ENCODE measurements at places on chromosomes 3 and 15.
A peak's percentile ranks its signal among the peaks of the same experiment; 100 is the strongest.

DNA sequence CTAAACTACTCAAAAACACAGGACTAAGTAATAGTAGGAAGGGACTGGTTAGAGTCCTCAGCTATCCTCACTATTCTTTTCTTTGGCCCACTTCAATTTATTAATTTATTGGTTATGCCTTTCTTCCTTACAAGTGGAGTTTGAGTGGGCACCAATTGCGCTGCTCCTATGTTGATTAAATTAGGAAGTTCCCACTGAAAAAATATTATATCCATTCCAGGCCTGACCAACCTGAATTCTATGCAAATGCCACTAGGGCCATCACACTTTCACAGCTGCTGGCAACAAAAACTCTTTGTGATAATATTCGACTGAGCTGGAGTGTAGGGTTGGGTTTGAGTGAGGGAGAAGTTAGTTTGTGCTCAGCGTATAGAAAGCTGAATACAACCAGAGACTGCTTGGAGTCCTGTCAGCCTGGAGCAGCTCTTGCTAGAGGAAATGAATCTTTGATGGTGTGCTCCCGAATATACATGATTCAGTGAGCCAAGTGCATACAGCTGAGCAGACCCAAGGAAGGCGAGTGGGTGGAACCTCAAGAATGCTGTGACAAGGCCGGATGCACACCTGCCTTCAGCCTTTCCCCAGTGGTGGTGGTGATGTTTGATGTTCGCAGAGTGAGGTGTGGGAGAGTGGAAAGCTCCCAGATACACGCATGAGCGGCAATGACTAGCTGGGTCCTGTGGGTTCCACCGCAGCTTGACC lies 1.5 kb downstream of the ARHGEF3 start:
- peak; percentile 65 for DNase-seq

DNA sequence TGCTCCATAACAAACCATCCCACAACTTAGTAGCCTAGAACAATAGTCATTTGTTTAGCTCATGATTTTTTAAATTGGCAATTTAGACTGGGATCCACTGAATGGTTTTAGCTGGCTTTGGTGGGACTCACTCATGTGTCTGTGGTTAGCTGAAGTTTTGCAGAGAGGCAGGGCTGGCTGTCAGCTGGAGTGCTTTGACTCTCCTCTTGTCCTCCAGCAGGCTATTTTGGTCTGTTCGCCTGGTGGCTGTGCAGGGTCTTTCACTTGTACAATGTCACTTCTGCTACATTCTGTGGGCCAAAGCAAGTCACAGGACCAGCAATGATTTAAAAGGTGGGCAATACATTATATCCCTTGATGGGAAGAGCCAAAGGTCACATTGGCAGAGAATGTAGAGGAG lies 1146.5 kb downstream of the ROBO2 start:
- no peak for DNase-seq

DNA sequence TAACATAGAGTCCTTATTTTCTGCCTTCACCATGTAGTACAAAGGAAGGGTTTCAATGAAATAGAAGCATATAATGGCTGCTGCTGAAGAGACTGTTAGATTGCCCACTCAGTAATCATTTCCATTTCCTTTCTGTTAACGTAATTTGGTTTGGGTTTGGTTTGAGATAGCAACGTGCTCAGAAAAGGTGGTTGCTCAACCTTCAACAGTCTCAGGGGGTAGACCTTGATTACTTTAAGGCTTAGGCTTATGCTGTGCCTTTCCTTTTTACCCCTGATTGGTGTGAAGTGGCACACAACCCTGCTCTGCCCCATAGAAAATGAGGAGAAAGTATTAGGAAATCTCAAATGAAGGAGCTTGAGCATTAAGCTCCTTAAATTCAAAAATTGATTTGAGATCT lies 163.7 kb upstream of the TP63 start:
- DNase-seq, result no peak

- DNase-seq, result no peak
These were observed 402.4 kb downstream of the SHQ1 start for GRCh38 chr3:72445827-72446217.

DNA sequence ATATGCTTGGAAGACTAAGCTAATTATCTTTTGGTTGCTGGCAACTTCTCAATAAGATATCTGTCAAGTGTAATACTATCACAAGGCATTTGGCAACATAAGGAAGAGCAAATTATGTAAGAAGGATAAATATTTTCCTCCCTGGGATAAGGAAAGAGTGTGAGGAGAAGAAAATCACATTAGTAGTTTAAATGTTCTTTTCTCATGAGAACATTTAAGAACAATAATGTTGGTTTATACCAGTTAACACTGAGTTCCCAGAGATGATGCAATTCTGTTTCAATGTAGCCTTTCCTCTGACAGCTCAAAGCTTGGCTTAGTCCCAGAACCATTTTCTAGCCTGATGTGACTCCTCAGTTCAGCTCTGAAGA lies 66.1 kb upstream of the NPHP3 start:
- no peak for DNase-seq

- no peak for DNase-seq
These were observed 11.0 kb upstream of the GPD1L start for GRCh38 chr3:32095431-32095830.

- no peak for DNase-seq
These were observed 26.7 kb upstream of the GRIP2 start for GRCh38 chr3:14566812-14567211.

DNA sequence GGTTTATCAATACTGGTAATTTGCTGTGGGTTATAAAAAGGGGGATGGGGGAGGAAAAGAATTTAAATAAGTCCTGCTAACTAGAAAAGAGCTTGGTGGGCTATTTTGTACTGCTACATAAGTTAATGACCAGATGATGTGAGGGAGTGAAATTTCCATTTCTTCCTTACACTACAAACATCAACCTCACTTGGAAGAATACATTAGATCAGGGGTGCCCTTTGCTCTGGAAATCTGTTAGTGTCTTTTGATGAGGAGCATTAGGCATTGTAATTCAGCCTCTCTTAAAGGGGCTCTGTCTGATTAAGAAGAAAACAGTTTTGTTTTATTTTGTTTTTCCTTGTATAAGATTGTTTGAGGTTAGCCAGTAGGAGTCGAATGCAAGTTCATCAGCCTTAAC lies 576.4 kb upstream of the TBL1XR1 start:
- DNase-seq, result no peak

DNA sequence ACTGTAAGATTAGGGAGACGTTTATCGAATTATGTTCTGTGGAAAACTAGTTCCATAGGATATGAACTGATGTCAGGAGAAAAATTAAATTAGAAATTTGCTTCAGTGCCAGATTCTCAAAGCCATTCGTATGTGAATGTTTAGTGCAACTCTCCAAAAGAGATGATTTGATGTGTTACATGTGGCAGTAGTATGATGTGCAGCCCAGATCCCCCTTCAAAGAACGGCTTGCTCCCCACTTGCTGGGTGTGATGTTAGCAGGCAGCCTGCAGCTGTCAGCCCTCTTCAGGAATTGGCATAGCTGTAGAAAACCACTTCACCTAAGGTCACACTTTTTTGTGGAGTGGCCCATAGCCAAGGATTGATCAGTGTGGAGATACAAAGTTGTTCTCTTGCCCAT lies 127.0 kb upstream of the CCDC54 start:
- no peak for DNase-seq

DNA sequence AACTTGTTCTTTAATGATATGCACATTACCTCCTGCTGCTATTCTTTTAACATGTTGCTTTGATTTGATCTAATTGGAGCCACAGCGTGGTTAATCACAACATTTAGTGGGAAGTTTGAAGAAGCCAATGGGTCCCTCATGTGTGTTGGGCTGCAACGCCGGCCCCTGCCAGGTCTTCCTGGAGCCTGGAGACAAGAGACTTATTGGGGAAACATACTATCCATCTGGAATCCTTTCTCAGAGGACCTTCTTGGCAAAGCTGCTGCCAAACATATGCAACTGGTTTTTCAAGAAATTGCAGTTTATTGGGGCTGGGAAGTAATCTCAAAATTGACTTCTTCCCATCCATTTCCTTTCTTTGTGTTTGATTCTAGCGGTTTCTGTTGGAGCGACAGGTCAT lies 396.3 kb upstream of the PROK2 start:
- DNase-seq, result no peak

DNA sequence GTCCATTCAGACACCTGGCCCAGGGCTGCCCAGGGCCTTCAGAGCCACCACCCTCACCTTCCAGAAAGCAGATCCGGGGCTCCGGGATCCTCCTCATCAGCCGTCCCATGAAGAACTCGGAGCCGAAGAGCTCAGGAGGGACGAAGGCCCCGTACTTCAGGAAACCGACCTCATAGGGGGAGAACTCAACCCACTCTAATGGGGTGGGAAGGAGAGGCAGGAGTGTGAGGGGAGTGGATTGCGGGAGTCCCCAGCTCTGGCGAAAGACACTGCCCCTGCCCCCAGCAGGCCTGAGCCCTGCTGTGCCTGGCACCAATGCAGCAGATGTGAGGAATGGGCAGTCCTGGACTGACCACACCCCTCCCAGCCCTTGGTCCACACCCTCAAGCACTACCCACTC lies 22.6 kb downstream of the PLA2G4D start:
- DNase-seq, result no peak

DNA sequence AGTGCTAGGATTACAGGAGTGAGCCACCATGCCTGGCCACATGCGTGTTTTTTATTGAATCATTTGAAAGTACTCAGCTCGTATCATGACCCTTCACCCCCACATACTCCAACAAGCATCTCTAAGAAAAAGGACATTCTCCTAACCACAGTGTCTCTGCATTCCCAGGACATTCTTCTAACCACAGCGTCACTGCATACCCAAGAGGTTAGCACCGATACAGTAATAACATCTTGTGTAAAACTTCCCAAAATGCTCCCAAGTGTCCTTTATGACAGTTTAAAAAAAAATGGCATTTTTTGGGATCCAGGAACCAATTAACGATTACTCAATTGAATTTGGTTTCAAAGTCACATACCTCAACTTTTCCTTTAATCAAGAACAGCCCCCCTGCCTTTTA lies 39.6 kb downstream of the FLNB start:
- no peak for DNase-seq

GRCh38 chr15:82895983-82896382 lies 56.5 kb downstream of the HOMER2 start:
- DNase-seq, result no peak

GRCh38 chr3:145869958-145870357 lies 291.0 kb downstream of the PLOD2 start:
- DNase-seq, result no peak

GRCh38 chr15:37537802-37538201 lies 396.6 kb upstream of the TMCO5A start:
- DNase-seq, result no peak

- no peak for DNase-seq
These were observed 622.0 kb downstream of the PYDC2 start for GRCh38 chr3:192082730-192083660.

GRCh38 chr3:177345049-177345972 lies 148.0 kb upstream of the TBL1XR1 start:
- peak; percentile 7 for DNase-seq

GRCh38 chr3:157282261-157283191 lies 122.6 kb upstream of the CCNL1 start:
- no peak for DNase-seq

DNA sequence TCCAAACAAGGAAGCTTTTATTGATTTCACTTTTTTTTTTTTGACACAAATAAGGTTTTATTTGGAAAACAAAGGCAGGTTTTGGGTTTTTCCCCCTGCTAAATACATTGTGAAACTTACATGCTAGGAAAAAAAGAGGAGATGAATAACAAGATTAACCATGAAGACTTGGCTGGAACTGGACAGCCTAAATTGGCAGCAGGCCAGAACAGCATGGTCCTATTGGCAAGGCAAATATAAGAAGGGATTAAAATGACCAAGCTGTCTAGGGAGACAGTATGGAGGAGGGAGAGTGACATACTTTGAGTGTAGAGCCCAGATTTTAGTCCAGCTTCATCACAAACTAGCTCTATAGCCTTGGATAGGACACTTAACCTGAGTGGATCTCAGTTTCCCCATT lies 63.9 kb upstream of the BBX start:
- no peak for DNase-seq

GRCh38 chr3:189621948-189622603 lies 9.1 kb upstream of the TP63 start:
- no peak for DNase-seq

- DNase-seq, result no peak
These were observed 6.6 kb upstream of the LOXL1 start for GRCh38 chr15:73919706-73920105.

DNA sequence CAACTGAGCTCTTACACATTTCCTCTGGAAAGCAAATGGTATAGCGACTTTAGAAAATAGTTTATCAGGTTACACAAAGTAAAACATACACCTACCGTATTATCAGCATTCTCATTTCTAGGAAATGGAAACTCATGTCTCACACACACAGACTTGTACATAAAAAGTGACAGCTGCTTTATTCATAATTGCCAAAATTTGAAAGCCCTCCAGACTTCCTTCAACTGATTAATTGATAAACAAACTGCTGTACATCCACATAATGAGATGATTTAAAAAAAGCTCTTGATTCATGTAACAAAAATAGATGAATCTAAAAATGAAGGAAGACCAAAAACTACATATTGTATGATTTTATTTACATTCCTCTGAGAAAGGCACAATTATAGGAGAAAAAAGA lies 425.5 kb downstream of the GABRG3 start:
- DNase-seq, result no peak

- no peak for DNase-seq
These were observed 5.4 kb downstream of the CRABP1 start for GRCh38 chr15:78345396-78346125.
